ENCODE measurements at places on chromosomes 13 and 19. TPM values are rescaled to one million over a fixed set of nuclear protein-coding genes. Genes with fewer than 3 reads are reported as not detected.

GRCh38 chr13:50131920-50132903, 117.0 kb downstream of the KCNRG start:
- no peak for DNase-seq

GRCh38 chr13:64997438-64997837, 2232.7 kb downstream of the PCDH9 start:
- DNase-seq: no peak

CEACAM20 gene
- 0.12 TPM for total RNA-seq

ZNF132 gene
- total RNA-seq: 12.1 TPM

TMEM238 gene
- 39.9 TPM for total RNA-seq
